ENCODE measurements at places on chromosomes 4 and X.

DNA sequence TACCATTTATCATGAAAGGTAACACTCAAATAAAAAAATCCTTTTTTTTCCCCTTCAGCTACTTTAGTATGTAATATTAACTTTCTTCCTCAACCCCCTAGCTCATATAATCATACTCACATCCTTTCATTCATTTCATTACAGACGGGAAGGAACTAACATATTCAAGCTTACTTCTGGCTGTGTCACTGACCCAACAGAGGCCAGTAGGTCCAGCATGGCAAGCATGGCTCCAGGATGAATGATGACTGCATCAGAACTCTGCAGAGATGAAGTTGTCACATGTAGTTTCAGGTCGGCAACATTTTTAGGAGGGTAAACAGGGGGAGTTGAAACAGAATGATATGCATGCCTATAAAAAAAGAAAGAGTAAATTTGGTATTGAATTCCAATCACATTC lies 163.4 kb downstream of the WDFY3 start:
- DNase-seq, result no peak

DNA sequence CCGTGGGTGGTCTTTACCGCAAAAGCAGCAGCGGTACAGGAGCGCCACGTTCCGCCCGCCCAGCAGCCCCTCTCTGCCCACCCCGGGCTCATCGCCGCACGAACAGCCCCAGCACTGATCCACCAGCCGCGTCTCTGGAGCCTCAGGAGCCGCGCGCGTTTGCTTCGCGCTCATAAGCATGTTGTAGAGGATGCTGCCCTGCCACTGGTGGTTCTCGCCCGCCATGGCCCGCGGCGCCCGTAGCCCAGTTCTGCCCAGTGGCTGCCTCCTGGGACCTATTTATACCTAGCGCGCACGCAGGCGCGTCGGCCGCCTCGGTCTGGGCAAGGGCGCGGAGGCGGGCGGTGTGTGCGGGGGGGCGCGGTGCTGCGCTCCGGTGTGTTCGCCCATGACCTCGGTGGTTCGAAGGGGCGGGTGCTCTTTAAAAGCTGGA lies at the start of gene NR0B1:
NR0B1 (minus strand) TSS at position 252 of the 433 bp plus-strand sequence; CDS start at position 225, 27 bp downstream.
- DNase-seq, result no peak

GRCh38 chr4:102586002-102586643 lies 85.0 kb downstream of the NFKB1 start:
- no peak for DNase-seq

- DNase-seq, result no peak
Observed at GRCh38 chr4:73070074-73070390, 516 bp upstream of the COX18 start.

DNA sequence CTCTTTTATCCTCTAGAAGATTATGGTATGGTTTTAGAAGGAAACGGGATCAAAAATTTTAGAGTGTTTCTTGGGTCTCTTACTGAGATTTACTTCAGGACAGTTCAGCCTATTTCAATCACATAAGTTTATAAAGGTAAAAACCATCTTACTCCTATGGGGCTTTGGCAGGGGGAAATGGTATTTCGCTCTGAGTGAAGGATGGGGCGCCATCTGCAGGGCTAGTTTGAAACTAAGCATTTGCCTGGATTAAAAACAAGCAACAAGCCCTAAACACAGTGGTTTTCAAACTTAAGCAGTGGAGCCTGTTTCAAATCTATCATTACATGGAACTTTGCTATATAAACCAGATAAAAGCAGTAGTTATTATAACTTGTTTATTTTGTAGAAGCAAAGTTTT lies 361.5 kb upstream of the FMR1 start:
- DNase-seq, result no peak

DNA sequence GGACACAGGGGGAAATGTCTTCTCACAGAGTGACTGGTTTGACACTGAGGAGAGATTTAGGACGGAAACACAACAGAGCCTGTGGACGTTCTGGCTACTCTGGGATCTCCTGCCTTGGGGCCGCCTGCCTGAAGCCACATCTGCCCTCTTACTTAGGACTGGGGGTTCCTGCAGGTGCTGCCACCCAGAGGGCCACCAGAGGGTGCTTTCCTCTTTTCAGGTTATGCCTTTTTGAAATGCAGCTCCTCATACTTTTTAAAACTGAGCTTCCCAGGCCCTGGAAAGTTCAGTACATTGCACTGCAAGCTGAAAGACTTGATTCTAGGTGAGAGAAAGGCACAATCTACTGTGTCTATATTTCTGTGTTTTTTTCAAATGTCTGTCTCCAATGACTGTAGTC lies 92.2 kb upstream of the PGRMC2 start:
- peak; percentile 26 for DNase-seq

- peak; percentile 16 for DNase-seq
Observed at GRCh38 chrX:39905538-39905891, 192.2 kb downstream of the BCOR start.

DNA sequence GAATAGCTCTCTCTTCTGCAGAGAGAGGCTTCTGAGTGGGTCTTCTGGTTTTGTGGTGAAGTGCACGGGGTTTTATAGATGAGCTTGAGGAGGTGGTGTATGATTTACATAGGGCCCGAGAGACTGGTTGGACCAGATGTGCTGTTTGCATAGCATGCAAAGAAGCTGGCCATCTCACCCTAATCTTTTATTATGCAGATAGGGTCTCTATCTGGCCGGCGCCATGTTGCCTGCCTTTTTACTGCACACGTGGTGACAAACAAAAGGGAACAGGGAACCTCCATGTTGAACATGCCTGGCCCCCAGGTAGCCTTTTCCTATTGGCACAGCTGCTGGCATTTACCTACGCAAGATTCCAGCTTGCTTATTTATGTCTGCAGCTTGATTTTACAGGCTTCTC lies 473.3 kb upstream of the FAM47C start:
- DNase-seq, result no peak

DNA sequence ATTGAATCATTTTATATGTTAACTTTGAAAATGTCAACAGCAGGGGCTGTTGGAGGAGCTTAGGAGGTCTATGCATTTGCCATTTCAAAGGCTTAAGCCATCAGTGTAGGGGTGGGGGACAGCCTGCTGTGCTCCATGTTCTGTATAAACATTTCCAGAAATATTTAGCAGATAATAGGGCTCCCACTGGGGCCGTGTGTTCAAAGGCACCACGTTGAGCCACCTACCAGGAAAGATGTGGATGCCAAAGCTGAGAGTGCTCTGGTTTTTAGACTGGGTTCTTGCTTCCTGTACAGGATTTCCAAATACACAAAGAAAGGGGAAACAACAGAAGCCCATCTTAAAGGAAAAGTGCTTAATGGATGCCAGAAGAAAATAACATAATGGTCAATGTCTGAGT lies 219.5 kb downstream of the CENPC start:
- DNase-seq, result peak; percentile 64

DNA sequence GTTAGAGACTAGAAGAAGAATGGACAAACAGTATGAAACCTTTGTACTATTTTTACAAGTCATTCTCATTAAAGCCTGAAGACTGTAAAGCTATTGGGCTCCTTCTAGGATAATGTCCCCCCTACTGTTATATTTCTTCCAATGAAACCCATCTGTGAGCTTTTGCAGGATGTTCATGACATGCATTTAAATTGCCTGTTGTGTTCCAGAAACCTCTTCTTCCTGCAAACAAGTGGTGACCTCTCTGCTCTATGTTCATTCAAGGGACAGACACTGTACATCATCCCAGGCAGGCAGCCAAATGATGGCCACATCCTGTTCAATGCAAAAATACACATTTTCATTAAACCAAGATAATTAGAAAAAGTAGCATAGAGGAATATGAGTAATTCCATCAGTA lies 128.0 kb downstream of the C4orf33 start:
- peak; percentile 42 for DNase-seq

- peak; percentile 73 for DNase-seq
Observed at GRCh38 chr4:122152711-122153226, 638 bp downstream of the BLTP1 start.

DNA sequence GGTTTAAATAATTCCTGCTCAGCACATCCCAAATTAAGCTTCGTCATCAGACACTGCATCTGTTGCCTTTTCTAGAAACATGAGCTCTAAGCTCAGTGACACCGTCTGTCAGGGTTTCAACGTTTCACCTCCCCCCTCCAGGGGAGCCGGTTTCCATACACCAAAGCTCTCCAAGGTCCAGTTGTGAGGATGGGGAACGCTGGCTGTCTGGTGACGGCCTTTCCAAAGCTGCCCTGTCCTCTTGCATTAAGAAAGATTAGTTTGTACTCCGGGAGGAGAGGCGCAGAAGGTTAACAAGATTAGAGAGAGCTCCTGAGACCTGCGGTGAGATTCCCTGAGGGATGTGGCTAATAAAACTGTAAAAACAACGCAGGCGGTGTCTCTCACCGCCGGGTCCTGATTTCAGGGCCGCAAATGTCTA lies 43.2 kb downstream of the ASMT start:
- DNase-seq, result no peak

DNA sequence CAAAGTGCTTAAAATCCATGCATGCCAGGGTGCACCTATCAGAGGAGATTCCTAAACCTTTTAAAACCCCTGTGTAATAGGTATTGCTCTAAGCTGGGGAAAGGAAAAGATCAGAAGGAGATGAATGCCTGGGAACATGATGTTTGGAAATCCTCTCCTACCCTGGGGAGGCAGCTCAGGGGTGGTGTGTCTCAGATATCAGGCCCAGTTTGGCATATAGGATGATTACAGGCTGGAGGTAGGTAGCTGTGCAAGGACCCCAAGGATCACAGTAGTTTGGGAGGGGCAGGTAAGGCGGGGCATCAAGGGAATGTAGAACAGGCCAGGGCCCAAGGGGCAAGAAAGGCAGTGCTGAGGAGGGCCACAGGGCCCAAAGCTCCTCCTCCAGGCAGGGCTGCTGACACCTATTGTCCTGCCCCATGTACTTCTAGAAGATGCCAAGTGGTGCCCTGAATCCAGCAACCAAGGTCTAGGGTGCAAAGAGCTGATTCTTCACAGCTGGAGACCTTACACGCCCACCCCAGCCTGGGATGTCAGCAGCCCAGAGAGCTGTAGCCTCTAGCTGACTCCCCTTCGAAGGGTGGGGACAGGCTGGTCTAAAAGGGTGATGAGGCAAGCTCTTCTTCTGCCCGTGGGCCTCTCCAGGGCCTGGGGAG lies 17.6 kb downstream of the SASH3 start:
- no peak for DNase-seq

DNA sequence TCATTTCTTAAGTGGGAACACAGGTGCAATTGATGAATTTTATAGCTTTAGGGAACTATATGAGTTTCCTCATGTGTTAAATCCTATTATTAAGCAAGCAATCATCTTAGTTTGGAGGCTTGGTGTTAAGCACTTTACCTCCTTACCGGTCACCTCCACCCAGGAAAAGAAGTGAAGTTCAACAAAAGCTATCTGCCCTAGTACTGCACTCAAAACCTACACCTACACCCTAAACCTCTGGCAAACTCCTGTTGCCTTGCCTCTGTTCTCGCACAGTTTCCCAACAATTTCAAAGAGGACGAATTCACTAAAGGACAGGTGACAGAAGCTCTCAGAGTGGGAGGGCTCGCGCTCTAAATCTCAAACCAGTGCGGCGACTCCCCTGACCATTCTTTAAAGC lies 85.7 kb upstream of the TENT5D start:
- no peak for DNase-seq

DNA sequence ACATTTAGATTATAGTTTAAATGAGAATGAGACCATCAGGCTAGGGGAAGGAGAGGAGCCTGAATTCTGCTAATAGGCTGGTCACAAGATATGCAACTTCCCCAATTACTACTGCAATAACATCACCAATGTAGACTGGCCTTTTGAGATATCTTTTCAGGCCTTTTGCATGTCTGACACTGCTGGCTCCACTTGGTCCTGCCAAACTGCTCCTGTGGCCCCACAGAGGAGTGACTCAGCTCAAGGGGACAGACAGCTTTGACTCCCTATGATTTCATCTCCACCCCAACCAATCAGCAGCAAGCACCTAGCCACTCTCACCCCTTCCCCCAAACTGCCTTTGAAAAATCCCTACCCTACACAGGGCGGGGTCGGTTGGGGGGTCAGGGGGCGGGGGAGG lies 22.8 kb downstream of the GPRIN3 start:
- no peak for DNase-seq

DNA sequence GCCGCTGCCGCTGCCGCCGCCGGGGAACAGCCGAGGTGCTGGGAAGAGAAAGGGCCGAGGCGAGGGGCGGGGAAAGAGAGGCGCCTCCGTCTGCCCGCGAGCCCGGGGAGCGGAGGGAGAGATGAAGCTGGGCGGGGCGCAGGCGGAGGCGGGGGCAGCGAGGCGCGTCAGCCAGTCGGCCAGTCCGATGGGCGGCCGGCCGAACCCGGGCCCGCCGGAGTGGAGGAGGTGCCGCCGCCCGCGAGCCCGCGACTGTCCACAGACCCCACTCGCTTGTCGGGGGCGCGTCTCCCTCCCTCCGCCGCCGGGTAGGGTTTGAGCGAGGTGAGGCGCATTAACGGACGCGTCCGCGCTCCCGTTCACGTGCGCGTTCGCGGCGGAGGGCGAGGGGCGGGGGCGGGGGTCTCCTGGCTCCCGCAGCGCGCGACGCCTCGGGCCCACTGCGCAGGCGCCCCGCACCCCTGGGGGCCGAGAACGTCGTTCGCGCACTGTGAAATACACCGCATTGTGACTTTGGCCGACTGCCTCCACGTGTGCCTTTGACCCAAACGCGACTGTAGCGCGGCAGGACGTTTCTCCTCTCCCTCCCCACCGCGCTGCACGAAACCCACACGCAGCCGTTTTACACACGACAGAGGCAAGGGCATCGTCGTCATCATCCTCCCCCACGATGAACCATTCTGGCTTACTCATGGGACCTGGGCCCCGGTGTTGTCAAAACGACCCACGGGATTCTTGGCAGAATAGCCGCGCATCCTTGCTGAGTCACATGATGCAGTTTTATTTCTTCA lies at the start of gene NUDT11:
NUDT11 (minus strand) TSS at position 92 of the 791 bp plus-strand sequence. CDS start 148 bp downstream, outside the sequence.
- no peak for DNase-seq

DNA sequence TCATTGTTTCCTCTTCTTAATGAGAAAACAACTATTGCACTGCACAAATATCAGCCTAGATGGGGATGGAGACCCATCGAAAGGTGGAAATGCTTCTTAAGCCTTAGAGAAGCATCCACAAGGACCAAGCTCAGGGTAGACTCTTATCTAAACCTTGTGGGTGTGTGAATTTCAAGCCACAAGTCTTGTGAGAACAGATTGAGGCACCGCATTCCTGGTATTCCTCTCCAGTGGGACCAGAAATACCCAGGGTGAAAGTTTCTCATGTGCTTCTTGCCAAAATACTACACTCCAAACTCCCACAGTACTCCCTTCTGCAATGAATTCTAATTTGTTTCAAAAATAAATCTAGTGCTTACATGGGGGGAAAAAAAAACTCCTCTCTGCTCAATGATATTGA lies 375.6 kb downstream of the PDGFC start:
- DNase-seq, result no peak

- no peak for DNase-seq
Observed at GRCh38 chr4:21952549-21952948, 4.0 kb upstream of the KCNIP4 start.

GRCh38 chr4:182425302-182425701 lies 182.1 kb downstream of the TENM3 start:
- no peak for DNase-seq

DNA sequence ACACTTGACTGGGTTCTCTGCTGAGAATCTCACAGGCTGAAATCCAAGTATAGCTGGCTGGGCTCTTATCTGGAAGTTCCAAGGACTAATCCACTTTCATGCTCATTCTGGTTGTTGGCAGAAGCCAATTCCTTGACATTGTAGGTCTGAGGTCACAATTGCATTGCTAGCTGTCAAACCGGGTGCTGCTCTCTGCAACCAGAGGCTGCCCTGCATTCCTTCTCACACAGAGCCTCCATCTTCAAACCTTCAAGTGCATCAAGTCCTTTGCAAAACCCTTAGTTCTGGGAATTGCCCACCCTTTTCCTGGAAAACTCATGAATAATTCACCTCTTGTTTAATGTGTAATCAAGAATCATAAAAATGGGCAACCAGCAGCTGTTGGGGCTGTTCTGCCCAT lies 404.2 kb downstream of the KCNIP4 start:
- no peak for DNase-seq

- no peak for DNase-seq
Observed at GRCh38 chr4:152394791-152395190, 141.1 kb downstream of the FBXW7 start.

Measured in COR-L47 (cell line).